Putamen (tissue), 1 donor: ENCODE measurements at places on chromosomes 5 and 9.

DNA sequence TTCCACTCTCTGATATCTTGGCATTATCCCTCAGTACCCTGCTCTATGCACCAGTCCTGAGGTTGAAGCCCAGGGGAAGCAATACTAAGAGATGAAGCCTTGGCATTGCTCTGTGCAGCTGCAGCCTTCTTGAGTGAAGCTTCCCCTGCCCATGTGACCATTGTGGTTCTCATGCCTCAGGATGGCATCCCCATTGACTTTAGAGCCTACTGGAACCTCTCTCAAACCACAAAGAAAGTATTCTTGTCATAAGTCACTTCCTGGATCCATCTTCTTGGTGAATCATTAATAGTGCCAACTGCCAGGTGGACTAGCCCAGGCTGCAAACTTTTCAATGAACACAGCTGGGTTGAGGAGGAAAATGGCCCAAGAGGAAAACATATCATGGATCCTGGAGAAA is 283.9 kb upstream of the RFX3 start:
- DNase-seq: no peak

DNA sequence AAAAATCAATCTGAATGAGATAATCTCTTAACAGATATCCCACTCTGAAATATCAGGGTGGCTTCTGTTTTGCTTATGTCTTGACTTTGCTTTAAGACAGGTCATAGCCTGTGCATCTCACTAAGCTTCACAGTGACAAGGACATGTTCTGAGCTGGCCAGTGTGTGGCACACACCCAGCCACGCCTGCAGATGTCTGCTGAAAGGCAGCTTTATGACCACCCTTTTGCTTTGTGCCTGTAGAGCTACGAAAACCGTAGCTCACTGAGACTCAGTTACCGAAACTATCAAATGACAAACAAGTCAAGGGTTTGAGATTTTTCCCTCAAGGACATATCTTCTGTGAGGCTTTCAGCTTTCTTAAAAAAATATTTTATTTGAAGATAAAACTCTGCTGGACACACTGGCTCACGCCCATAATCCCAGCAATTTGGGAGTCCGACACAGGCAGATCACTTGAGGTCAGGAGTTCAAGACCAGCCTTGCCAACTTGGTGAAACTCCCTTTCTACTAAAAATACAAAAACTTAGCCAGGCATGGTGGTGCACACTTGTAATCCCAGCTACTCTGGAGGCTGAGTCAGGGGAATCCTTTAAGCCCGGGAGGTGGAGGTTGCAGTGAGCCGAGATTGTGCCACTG is 233.2 kb downstream of the SPATA31A1 start:
- no peak for DNase-seq

GRCh38 chr9:110703669-110704068 is 35.1 kb downstream of the MUSK start:
- no peak for DNase-seq

DNA sequence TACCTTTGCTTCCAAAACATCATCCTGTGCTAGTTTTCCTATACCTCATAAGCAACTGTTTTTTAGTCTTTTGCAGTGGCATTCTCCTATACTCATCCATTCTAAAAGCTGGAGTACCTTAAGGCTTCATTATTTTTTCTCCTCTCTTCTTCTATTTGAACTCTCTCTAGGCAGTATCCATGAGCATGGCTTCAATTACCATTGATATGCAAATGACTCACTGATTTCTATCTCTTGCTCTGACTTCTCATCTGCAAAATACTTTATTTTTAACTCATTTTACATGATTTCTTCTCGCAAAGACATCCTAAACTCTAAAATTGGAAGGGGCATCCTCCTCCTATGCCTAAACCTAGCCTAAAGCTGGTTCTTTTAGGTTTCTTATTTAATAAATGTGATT is 365.1 kb upstream of the NUDT12 start:
- no peak for DNase-seq

- DNase-seq: no peak
Measured at GRCh38 chr9:130805510-130806326, 29.3 kb upstream of the ABL1 start.

- peak; percentile 31 for DNase-seq
Measured at GRCh38 chr9:14418941-14419937, 105.3 kb upstream of the NFIB start.

- DNase-seq: no peak
Measured at GRCh38 chr9:93574091-93574899, 2.1 kb upstream of the PHF2 start.

DNA sequence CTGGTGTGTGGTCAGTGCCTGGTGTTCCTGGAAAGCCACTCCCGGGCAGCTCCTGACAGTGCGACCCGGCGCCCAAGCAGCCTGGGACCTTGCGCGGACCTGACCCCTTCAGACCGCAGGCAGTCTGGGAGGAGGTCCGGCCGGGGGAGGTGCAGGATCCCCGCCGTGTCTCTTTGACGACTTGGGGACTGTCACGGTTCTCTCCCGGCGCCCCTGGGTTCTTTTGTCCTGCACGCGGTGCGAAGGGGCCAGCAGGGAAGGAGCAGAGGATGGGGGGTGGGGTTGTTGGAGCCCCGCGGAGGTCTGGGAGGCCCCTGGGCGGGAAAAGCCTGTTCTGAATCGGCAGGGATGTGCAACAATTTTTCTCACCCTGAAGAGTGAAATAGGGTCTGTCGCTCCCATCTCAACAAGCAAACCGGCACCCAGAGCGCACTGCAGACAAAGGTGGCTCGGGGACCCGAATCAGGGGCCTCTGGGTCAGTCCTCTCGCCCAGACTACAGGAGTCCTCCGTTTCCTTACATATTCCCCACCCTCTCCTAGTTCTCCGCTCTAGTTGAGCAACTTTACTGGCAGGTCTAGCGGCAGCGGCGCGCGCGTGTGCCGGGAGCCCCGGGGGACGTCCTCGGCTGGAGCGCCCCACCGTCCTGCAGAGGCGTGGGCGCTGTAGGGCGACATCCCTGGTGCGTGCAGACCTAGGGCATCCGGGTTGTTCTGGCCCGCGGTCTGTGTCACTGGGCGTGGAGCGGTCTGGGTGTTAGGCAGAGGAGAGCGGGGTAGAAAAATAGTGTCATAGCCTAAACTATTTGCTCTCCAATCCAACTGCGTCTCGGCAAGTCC is 1.2 kb downstream of the VCAN start:
- DNase-seq: no peak

GRCh38 chr5:109838157-109838556 is 148.4 kb downstream of the MAN2A1 start:
- DNase-seq: no peak

- no peak for DNase-seq
Measured at GRCh38 chr9:68429631-68430030, 73.2 kb downstream of the PGM5 start.

- no peak for DNase-seq
Measured at GRCh38 chr9:131992906-131993657, 86.6 kb downstream of the MED27 start.

DNA sequence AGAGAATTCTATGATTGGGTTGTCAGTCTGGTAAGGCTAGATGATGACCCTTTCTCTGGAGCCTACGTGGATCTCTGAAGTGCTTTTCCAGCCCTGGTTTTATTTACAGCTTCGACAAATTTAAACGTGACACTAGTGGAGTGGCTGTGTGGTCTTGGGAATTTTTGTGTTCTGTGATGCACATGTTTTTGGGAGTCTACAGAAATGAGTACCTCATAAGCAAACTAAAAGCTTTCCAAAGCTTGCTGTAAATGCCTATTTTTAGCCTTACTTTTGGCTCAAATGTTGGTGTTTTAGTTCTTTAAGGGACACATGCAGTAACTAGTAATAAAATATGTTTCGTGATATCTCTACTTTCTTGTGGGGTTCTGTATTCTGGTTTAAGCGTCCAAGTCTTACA is 3.3 kb downstream of the LARP1 start:
- no peak for DNase-seq

DNA sequence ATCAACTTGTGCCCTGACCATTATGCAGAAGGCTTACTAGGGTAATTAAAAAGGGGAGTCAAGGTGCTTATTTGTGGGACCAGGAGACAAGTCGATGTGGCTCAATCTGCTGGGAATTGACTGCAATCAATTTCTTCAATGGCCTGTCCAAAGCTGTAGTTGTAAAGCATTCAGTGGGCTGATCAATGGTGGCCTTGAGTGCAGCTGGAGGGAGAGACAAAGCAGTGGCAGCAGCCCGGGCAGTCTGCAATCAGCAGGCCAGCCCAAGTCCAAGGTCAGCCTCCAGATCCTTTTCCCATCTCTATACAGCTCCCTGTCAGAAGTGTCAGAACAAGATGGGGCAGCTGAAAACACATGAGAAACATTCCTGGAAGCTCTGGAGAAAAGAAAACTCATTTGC is 51.0 kb upstream of the BRINP1 start:
- no peak for DNase-seq

GRCh38 chr5:43389679-43390329 is 22.4 kb downstream of the CCL28 start:
- DNase-seq: peak; percentile 76

DNA sequence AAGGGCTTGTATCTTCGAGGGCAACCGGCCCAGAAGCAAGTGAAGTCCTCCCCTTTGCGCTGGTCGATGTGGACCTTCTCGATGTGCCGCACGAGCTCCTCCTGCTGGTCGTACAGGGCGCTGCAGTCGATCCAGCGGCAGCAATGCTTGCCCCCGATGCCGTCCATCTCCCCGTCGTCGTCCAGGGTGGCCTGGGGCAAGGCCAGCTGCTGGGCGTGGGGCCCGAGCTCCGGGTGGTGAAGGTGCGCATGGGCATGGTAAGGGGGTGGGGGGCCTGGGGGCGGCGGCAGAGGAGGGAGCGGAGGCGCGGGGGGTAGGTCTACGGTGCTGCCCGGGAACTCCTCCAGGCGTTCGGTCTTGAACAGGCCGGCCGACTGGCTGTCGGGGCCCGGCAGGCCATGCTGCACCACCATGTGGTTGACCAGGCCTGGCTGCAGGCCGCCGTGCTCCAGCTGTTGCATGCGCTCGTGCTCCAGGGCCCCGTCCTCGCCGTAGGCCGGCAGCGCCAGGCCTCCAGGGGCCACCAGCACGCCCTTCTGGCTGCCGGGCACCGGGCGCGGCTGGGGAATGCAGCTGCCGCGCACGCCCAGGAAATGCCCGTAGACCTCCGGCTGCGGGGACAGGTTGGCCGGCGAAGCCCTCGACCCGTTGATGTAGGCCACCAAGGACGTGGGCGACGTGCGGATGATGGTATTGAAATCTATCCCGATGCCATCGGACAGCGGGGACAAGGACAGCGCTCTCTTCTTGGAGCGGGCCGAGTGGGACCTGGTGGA is 181.8 kb downstream of the GLIS3 start:
- no peak for DNase-seq

DNA sequence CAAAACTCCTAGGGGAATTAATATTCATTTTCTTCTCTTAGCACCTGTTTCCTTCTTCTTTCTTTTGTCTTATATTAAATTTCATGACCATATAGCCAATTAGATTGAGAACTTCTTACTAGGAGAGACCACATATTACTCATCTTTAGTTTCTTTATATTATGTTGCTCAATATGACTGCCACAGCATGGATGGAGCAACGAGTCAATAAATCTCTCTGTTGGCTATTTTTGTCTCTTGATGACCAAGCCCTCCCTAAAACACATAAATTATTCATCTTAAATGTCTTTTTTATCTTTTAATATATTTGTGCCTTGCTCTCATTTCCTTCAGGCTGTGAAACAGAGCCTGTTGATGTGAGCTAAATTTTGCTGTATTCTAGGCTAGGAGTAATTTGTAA is 123.0 kb downstream of the ADAMTSL1 start:
- DNase-seq: no peak

GRCh38 chr5:57770039-57770438 is 287.4 kb upstream of the ACTBL2 start:
- DNase-seq: no peak

- no peak for DNase-seq
Measured at GRCh38 chr5:116564756-116565490, 9.7 kb downstream of the SEMA6A start.

DNA sequence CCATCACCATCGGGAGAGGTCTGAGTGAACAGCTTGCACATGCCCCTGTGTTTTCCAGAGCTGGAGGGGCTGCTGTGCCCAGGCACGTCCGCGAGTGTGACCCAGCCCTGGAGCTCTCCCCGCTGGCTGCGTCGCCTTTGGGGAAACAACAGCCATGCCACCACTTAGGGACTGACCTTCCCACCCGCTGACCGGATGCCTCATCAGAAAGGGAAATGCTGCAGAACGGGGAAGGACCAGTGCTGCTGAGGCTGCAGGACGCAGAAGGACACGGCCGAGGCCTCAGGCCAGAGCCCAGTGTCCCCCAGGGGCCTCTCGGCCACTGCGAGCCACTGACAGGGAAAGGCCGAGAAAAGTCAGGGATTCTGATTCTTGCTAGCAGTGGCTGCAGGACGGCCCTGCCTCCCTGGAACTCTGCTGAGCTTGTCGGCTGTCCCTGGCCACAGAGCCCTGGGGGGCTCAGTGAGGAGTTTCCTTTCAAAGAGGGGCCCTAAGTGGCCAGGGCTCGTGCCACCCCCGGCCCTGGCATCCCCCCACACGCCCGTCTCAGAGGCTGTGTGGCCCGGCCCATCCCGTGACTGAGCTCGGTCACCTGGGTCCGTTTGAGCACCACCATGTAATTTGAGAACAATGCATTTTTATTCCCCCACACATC is 130.8 kb downstream of the ZNF354C start:
- DNase-seq: no peak

DNA sequence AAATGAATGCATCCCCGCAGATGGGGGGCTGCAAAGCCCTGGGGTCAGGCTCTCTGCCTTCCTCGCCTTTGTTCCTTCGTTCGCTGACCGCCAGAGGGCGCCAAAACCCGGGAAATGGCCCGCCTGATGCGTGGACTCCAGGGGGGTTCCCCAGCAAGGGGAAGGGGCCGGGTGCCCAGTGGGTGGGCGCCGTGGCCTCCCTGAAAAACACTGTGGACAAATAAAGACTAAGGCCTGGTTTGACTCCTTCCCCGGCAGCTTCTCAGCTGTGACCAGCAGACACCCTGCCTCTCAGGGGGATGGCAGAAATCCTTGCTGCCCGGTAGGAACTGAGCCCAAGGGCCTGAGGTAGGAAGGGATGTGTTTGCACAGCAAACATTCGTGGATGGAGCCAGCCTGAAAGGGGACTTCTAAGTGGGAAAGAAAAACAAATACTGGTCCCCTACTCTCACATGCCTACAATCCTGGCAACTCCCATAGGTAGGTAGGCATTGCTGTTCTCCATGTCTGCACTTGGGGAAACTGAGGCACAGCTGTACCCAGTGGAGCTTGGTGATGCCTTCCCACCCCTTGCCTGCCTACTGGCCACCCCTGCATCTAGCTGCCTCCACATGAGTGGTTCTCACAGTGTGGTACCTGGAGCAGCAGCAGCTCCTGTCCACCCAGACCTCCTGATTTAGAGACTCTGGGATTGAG is 57.7 kb downstream of the DUSP1 start:
- DNase-seq: no peak

- DNase-seq: no peak
Measured at GRCh38 chr9:119101048-119101447, 268.2 kb downstream of the BRINP1 start.

- DNase-seq: no peak
Measured at GRCh38 chr9:68844631-68845612, 139.9 kb downstream of the PIP5K1B start.

DNA sequence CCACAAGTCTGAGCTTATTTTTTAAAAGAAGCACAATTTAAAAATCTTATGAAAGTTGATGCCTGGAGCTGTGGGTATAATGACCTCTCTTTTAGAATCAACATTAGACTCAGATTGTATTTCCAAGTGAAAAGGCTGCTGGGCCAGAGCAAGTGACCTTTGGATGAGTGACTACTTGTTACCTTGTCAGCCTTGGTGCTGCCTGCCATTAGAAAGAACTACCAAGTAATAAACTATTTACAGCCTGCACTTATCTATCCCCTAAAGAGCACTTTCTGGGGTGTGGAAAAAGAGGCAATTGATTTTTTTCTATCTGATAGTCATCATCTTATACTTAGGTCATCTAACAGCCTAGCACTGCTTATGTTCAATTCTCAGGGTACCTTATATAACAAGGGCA is 134.9 kb upstream of the FBXL17 start:
- DNase-seq: no peak
